ENCODE measurements at places on chromosomes 7 and 10. TPM values are rescaled to one million over a fixed set of nuclear protein-coding genes. Genes with fewer than 3 reads are reported as not detected.

Gene EPO
- 0.14 TPM for total RNA-seq

Gene LIPJ
- not detected for total RNA-seq

DNA sequence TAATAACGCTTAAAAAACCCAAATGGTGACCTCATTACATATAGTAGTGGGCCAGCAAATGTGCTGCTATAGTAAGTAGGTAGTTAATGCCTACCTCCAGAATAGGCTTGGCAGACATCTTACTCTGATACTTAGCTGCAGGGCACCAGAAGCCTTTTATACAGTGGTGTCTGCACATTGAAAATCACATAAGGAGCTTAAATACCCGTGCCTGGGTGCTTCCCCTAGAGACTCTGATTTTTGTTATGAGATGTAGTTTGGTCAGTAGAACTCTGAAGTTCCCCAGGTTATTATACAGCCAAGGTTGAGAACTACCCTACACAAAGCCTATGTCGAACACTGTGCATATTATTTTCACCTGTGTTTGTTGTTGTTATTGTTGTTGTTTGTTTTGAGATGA, 47.2 kb downstream of the ANKIB1 start:
- H3K27me3 ChIP-seq, result no peaks in the 10 kb centered on the region
- no peak overlapping the region for H3K27ac ChIP-seq
- peaks cover 16% of the 10 kb centered on the region for H3K36me3 ChIP-seq
- DNase-seq, result no peak

DNA sequence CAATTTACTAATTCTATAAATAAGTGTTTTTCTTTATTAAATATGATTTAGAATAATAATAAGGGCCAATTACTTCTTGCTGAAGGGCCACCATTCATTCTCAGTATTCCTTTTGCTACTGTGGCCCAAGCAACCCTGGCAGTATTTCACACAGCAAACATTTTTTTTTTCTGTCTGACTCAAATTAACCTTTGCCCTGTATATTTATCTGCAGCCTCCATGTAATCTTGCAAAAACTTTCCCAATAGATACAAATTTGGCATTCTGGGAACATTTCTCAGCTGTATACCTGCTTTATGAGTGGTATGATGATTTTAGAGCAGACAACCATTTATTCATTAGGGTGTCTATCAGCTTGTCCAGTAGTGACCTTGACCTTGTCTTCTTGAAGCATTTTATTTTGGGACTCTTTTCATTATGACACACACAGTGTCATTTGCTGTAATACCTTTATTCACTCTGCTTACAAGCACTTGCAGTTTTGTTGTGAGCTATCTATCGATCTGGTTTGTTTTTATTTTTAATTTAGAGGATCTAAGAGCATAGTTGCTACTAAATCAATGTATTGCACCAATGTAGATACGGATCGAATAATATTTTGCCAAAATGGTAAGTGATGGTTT, 159.7 kb upstream of the PLXDC2 start:
- H3K27ac ChIP-seq, result no peak overlapping the region
- H3K4me1 ChIP-seq, result no peaks in the 10 kb centered on the region

Gene PLPP4
- total RNA-seq, result not detected

Gene ABCB4
- total RNA-seq, result not detected

DNA sequence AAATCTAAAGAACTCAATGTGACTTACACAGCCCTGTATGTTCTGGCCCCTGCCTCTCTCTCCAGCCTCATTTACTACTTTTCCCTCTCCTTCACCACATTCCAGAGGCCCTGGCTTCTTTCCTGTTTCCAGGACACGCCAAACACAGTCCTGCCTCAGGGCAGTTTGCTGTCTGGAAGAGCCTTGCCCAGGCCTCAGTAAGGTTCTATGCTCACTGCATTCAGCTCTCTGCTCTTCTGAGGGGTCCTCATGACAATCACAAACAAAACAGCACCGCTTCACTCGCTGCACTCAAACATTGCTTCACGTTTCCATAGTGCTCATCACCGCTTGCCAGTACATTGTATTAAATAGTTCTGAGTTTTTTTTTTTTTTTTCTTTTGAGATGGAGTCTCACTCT, 35.1 kb upstream of the GARS1 start:
- H3K27me3 ChIP-seq, result no peaks in the 10 kb centered on the region
- H3K4me1 ChIP-seq, result no peaks in the 10 kb centered on the region
- no peak for DNase-seq
- peaks cover 10% of the 10 kb centered on the region for H3K36me3 ChIP-seq

DNA sequence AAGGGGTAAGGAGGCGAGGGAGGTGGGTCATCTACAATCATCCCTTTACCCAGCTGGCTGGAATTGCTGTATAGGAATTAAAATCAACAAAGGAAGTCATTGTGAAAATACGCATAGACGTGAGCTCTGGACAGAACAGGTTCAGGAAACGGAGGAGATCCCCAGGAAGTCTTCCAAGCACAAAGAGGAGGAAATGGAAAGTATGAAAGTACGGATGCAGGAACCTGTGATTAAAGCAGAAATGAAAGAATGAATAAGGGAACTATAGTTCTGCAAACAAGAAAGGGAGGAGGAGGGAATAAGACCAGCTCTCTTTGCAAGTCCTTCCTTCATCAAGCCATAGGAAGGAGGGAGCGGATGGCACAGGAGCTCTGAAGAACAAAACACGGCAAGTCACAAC, 61.8 kb downstream of the PYROXD2 start:
- DNase-seq, result no peak
- no peaks in the 10 kb centered on the region for H3K36me3 ChIP-seq
- H3K27ac ChIP-seq, result no peak overlapping the region
- H3K27me3 ChIP-seq, result peaks cover 44% of the 10 kb centered on the region
- no peak overlapping the region for H3K4me3 ChIP-seq

Data from activated T-helper 2 cell treated with anti-CD3 and anti-CD28 coated beads, Interferon-gamma antibody, Interleukin-2, Interleukin-4, amounts not matched to agents 10 μg/mL and 5 μg/mL and 100 μg/mL, durations not matched to agents 14 hours and 24 hours and 36 hours (primary cell).